ENCODE measurements at places on chromosomes 12 and 14.

- DNase-seq = no peak
These were observed 48.8 kb downstream of the ACSM4 start for GRCh38 chr12:7352661-7353060.

GRCh38 chr14:104086661-104087461, 1.4 kb downstream of the ASPG start:
- DNase-seq = no peak

- no peak for DNase-seq
These were observed 263.0 kb downstream of the NEDD1 start for GRCh38 chr12:97169889-97170567.

- no peak for DNase-seq
These were observed 2.6 kb upstream of the LGMN start for GRCh38 chr14:92750994-92751400.

- DNase-seq = no peak
These were observed 84.7 kb downstream of the SAMD4A start for GRCh38 chr14:54651649-54652048.

- DNase-seq = no peak
These were observed 56.3 kb downstream of the FGD4 start for GRCh38 chr12:32455607-32456071.

DNA sequence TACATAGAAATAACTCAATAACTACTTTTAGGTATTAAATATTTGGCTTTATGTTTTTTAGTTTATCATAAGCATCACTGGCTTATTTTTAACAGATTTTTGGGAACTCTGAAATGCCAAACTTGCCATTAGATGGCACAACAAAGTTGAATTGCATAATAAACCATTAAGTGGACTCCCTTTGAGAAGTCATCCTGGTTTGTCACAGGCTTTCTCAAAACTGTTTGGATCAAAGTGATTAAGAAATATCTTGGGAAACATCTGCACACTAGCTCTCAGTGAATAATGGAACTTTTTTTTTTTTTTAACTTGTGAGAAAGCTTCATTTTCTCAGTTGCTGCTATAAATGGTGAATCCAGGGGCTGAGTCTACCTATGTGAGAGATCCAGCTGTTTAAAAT, 4.3 kb downstream of the SLC16A7 start:
- no peak for DNase-seq

- DNase-seq = peak; percentile 50
These were observed at the start of gene TNFRSF1A for GRCh38 chr12:6341417-6342139. Gene TNFRSF1A, minus strand, starts transcription at chr12:6342076. Its CDS starts 262 bp downstream, at chr12:6341814.
